ENCODE measurements at places on chromosomes 13 and 19.
A peak's percentile ranks its signal among the peaks of the same experiment; 100 is the strongest.

GRCh38 chr13:46170268-46170667, 11.7 kb downstream of the LCP1 start:
- no peak for DNase-seq

DNA sequence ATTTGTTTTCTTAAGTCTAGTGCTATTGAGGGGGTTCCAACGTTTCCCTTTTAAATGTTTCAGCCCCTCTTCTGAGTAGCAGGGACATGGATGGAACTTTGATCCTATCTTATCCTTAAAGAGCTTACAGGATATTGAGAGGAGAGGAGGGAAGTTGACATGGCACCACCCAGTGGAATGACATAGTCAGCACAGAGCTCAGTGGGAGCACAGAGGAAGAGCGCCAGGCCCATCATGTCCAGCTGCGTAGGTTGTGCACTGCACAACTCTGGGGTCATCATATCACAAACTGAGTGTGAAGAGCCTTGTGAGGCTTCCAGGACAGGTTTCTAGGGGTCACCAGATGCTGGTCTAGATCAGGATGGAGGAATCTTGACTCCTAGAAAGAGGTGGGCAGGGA, 4.6 kb upstream of the CDC42EP5 start:
- no peak for DNase-seq

- DNase-seq: no peak
Measured at GRCh38 chr19:35205733-35206323, 22.7 kb downstream of the FAM187B start.

- peak; percentile 32 for DNase-seq
Measured at GRCh38 chr13:98853771-98854221, 101.3 kb upstream of the SLC15A1 start.

- peak; percentile 44 for DNase-seq
Measured at GRCh38 chr13:95457294-95457693, 95.2 kb upstream of the CLDN10 start.

DNA sequence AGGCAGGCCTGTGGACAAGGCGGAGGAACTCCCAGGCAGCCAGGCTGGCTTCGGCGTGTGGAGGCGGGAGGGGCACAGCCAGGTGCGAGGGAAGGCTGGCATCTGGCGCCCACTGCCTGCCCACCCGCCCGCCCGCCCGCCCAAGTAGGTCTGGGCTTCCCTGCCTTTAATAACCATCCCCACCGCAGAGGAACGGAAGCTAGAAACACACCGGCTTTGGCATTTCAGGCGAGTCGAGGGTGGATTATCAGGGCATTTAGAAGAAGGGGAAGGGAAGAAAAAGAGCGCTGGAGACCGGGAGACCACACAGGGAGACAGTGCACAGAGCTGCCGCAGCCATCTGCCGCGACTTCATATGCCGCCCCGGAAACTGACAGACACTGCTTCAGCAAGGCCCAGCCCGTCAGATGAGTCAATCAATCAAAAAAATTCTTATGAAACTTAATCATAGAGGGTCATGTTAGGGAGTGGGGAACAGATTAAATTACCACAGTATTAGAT, 199.7 kb downstream of the TSHZ3 start:
- no peak for DNase-seq

- no peak for DNase-seq
Measured at GRCh38 chr19:5106191-5106726, 137.3 kb downstream of the KDM4B start.

GRCh38 chr19:17394891-17395415, 957 bp upstream of the CCDC194 start:
- no peak for DNase-seq

GRCh38 chr13:76889254-76889653, 3.0 kb upstream of the KCTD12 start:
- no peak for DNase-seq

- DNase-seq: no peak
Measured at GRCh38 chr19:10219678-10220077, 11.5 kb downstream of the S1PR2 start.

GRCh38 chr13:29508876-29509252, 86.6 kb downstream of the SLC7A1 start:
- no peak for DNase-seq

DNA sequence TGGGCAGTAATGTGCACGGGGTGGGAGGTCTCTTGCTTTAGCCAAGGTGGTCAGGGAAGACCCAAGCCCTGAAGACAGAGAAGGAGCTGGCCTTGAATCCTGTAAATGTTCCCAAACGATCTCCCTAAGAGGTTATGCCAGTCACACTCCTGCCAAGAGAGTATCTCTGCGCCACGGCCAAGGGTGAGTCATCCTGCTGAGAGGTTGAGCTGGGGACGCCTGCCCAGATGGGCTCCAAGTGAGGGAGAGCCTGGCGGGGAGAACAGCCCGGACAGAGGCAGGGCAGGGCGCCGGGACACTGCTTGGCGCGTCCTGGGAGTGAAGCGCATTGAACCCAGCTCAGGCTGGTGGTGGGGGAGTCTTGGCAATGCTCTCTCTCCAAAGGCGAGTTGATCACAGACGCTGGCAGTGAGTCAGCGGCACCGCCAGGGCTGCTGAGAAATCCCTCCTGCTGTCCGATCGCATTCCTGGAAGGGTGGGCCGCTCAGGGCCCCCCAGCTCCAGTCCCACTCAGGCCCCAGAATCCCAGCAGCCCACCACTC, 16.4 kb downstream of the SULT2B1 start:
- no peak for DNase-seq

GRCh38 chr19:632579-633067, 714 bp downstream of the POLRMT start:
- peak; percentile 83 for DNase-seq

GRCh38 chr19:13234518-13234917, 84.3 kb downstream of the IER2 start:
- peak; percentile 75 for DNase-seq

- DNase-seq: no peak
Measured at GRCh38 chr13:23644126-23644419, 73.9 kb downstream of the TNFRSF19 start.

GRCh38 chr13:25218019-25218418, 45.9 kb upstream of the AMER2 start:
- no peak for DNase-seq

GRCh38 chr13:29907670-29908069, 57.3 kb upstream of the UBL3 start:
- no peak for DNase-seq

- no peak for DNase-seq
Measured at GRCh38 chr19:31511696-31512095, 162.5 kb upstream of the TSHZ3 start.

- DNase-seq: no peak
Measured at GRCh38 chr19:2064395-2064787, 13.3 kb upstream of the MKNK2 start.

GRCh38 chr13:75647126-75647784, 11.1 kb downstream of the LMO7 start:
- DNase-seq: no peak

GRCh38 chr19:58393725-58394033, 1.8 kb upstream of the RNF225 start:
- DNase-seq: no peak

DNA sequence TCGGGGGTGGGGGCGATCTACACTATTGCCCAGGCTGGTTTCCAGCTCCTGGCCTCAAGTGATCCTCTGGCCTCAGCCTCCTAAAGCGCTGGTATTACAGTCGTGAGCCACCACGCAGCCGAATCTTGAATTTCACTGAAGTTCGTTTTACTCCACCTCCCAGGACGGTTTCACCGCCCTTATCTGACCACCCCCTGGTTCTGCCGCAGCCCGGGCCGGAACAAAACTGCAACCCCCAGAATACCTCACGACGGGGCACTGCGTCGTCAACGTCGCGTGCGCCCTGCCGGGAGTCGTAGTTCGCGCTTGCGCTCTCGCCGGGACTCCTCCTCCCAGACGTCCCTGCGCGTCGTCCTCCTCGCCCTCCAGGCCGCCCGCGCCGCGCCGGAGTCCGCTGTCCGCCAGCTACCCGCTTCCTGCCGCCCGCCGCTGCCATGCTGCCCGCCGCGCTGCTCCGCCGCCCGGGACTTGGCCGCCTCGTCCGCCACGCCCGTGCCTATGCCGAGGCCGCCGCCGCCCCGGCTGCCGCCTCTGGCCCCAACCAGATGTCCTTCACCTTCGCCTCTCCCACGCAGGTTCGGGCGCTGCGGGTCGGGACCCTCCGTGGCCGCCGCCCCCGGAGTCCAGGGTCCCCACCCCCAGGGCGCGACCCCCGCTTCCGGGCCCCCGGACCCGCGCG, at the start of gene ATP5F1D:
Gene ATP5F1D (plus strand): TSS at position 335 of the 679 bp plus-strand sequence. CDS start 100 bp downstream, at position 435.
- DNase-seq: peak; percentile 98

GRCh38 chr13:53743906-53744305, 715.3 kb downstream of the OLFM4 start:
- DNase-seq: no peak

DNA sequence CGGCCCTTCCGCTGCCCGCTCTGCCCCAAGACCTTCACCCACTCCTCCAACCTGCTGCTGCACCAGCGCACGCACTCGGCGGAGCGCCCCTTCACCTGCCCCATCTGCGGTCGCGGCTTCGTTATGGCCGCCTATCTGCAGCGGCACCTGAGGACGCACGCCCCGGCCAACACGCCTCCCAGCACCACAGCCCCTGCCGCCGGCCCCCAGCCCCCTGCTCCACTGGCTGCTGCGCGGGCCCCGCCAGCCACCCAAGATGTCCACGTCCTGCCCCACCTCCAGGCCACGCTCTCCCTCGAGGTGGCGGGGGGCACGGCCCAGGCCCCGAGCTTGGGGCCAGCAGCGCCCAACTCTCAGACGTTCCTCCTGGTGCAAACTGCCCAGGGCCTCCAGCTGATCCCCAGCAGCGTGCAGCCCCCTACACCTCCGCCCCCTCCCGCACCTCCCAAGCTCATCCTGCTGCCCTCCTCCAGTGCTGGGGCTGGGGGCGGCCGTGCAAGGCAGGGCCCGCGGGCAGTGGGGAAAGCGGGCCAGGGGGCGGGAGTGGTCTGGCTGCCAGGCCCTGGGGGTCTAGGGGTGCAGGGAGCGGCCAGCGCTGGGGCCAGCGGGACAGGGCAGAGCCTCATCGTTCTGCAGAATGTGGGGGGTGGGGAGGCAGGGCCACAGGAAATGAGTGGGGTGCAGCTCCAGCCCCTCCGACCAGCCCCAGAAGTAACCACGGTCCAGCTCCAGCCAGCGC, 1.9 kb upstream of the NAT14 start:
- DNase-seq: no peak

- DNase-seq: no peak
Measured at GRCh38 chr19:19526581-19527370, 1.9 kb upstream of the YJEFN3 start.

GRCh38 chr19:33806434-33806881, 9.8 kb downstream of the KCTD15 start:
- DNase-seq: no peak

GRCh38 chr19:50552540-50552939, 15.7 kb downstream of the LRRC4B start:
- no peak for DNase-seq

GRCh38 chr19:45852983-45853382, 10.0 kb downstream of the SYMPK start:
- no peak for DNase-seq

- DNase-seq: no peak
Measured at GRCh38 chr13:29819143-29819542, 31.3 kb downstream of the UBL3 start.

- DNase-seq: no peak
Measured at GRCh38 chr13:101529422-101529821, 76.9 kb downstream of the ITGBL1 start.

DNA sequence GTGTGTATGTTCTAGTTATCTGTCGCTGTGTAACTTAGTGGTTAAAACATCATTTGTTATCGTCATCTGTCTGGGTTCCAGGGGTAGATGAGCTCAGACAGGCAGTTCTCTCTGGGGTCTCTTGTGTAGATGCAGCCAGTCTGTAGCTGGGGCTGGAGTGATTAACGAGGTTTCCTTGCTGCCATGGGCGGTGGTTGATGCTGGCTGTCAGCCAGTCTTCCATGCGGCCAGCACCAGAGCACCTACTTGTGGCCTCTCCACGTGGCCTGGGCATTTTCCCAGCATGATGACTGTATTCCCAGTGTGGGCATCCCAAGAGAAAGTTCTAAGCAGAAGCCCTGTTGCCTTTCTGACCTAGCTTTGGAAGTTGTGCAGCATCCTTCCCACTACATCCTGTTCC, 10.7 kb downstream of the ERCC5 start:
- no peak for DNase-seq
